Pons (tissue), 1 donor: ENCODE measurements at places on chromosomes 1 and 21.

DNA sequence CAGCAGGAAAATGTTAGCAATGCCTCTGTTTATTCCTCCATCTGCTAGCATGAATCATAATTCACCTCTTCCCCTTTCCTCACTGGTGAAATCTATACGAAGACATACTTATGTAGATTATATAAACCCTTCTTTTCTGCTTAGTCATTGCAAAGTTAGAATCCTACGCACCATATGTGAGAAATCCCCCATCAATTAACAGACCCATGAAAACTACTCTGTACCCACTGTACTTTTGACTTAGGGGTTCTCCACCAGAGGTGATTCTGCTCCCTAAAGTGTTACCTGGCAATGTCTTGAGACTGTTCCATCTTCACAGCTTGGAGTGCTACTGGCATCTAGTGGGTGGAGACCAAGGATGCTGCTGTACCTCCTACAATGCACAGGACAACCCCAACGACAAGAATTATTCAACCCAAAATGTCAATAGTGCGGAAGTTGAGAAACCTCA is 49.6 kb upstream of the KCTD3 start:
- DNase-seq, result peak; percentile 22

DNA sequence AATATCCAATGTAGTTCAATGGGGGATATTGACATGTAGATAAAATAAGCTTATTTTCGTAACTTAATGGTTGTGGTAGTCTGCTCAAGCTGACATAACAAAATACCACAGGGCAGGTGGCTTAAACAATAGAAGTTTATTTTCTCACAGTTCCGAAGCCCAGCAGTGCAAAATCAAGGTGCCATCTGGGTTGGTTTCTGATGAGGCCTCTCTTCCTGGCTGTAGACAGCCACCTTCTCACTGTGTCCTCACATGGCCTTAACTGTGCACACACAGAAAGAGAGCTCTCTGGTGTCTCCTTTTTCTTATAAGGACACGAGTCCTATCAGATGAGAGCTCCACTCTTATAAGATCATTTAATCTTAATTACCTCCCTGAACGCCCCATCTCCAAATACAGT is 64.8 kb upstream of the IPO9 start:
- no peak for DNase-seq

DNA sequence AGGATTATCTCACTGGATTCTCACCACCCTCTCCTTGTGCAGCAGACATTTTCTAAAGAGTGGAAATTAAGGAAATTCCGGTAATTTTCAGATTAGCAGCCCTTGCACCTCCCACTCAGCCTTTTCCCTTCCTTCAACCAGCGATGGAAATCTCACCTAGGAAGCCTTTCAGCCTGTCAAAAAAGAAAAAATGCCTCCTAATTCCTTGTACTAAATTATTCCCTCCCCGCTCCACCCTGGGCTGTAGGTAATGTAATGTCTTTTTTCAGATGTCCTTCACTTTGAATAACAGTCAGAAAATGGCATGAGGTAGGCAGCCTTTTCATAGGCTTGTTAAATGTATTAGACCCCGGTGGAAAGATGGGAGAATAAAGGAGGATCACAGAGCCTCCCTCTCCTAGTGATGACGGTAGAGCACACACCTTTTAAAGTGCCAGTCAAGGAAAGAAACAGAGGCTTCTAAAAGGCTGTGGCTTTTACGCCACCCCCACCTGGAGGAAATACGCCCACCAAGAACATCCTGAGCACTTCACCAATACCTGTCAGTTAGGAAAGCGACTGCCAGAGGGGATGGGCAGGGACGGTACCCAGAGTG is 62.8 kb upstream of the NEK2 start:
- DNase-seq, result no peak

GRCh38 chr1:58895082-58895481 is 111.2 kb upstream of the JUN start:
- DNase-seq, result no peak

DNA sequence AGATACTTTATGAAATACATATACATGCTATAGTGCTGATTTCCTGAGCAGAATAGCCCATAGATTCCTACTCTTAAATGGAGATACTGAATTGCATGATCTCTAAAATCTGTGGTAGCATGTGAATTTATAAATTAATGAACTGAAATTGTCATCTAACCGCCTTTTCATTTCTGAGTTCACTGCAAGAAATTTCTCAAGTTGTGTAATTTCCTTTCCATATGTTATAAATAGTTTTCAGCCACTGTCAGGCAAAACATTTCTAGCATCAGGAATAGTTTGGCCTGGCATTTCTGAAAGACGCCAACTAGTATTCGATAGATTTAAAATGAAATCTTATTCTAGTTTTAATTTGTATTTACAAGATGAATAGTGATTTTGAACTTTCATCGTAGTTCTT is 310.1 kb downstream of the USH2A start:
- DNase-seq, result no peak

DNA sequence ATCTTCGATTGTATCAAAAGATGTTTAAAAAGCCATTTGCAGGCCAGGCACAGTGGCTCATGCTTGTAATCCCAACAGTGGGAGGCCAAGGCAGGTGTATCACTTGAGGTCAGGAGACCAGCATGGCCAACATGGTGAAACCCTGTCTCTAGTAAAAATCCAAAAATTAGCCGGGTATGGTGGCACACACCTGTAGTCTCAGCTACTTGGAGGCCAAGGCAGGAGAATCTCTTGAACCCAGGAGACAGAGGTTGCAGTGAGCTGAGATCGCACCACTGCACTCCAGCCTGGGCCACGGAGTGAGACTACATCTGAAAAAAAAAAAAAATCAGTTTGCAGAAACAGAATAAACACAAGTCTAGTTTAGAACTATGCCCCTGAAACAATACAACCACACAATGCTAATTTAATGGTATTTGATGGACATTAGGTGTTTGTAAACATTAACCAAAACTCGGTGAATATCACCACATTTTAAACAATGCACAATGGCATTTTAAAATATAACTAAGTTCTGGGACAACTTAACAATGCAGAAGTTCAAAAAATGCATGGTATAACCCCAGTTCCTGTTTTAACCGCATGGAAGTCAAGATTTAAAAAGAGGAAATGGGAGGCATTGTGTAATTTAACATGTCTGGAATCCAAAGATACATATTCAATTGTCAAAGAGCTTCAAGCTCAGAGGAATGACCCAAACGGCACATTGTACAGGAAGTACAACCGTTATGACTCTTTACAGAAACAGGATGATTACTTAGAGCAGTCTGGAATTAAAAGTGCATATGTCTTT is 7.1 kb upstream of the PTTG1IP start:
- DNase-seq, result peak; percentile 72

DNA sequence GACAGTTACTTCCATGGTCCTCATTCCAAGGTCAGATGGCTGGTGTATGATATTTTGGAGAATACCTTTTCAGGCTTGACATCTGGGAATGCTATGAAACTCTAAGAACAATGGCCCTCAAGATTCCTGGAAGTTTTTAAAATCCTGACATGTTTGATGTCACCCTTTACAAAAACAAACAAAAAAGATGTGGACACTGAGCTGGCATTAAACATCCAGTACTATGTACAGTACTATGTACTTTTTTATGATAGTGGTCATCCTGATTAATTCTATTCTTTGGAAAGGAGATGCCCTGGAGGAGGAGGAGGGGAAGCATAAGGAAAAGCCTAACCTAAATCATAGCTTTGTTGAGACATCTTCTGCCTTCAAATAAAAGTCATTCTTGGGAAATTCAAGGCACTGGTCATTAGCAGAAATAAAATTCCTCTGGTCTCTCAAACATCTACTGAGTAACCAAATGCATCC is 235.4 kb downstream of the HMCN1 start:
- DNase-seq, result no peak

DNA sequence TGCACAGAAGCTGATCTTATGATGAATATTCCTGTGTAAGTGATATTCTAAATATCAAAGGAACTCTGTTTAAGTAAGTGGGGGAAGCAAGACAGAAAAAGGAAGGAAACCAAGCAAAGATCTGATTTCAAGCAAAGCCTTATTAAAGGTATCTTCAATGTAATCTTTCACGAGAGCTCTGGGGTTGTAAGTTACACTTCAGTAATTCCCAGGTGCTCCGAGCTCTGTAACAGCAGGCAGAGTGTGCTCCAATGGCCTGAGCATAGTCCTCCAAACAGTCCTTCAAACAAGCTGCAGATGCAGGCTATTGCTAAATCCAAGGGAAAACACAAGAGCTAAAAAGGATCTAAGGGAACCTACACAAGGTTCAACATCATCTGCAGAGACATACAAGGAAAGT is 949.7 kb upstream of the TMPRSS15 start:
- no peak for DNase-seq
